ENCODE measurements at places on chromosomes 7 and 10. TPM values are rescaled to one million over a fixed set of nuclear protein-coding genes. Genes with fewer than 3 reads are reported as not detected.

GRCh38 chr10:122454071-122454470, 382 bp upstream of the ARMS2 start:
- DNase-seq, result no peak

- no peak for DNase-seq
Measured at GRCh38 chr10:124566981-124567835, 105.6 kb downstream of the LHPP start.

GRCh38 chr10:76977046-76977445, 660.6 kb downstream of the KCNMA1 start:
- DNase-seq, result no peak

- DNase-seq, result peak; percentile 87
Measured at GRCh38 chr7:26667514-26668133, 196.8 kb downstream of the SKAP2 start.

GRCh38 chr7:4774658-4775249, 669 bp upstream of the AP5Z1 start:
- peak; percentile 79 for DNase-seq

- no peak for DNase-seq
Measured at GRCh38 chr7:17844514-17845196, 95.6 kb downstream of the SNX13 start.

The SLC18A3 gene
- total RNA-seq, result not detected
